MM.1S (cell line): ENCODE measurements at places on chromosomes 5 and 9.
A peak's percentile ranks its signal among the peaks of the same experiment; 100 is the strongest.

- peak; percentile 55 for DNase-seq
Measured at GRCh38 chr5:109739741-109740728, 50.3 kb downstream of the MAN2A1 start.

- DNase-seq = no peak
Measured at GRCh38 chr9:113941056-113941455, 64.9 kb downstream of the ZNF618 start.

GRCh38 chr5:75243100-75243499 lies 6.4 kb upstream of the ANKRD31 start:
- no peak for DNase-seq

DNA sequence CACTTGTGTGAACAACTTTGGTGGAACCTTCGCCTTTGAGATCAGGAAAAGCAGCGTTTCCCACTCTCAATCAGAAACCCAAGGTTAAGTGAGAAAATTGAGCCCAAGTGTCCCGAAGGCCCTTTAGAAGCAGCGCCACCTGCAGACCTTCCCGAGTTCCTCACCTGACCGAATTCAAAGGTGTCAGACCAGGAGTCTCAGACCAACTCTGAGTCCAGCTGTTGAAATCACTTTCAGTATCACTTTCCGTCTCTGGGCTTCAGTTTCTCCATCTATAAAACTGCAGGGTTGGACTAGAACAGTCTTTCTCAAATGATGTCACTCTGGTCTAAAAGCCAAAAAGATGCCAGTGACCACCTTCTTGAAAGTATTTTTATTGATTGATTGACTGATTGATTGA lies 31.7 kb upstream of the GRHPR start:
- peak; percentile 95 for DNase-seq

- no peak for DNase-seq
Measured at GRCh38 chr5:114859438-114859735, 310.3 kb downstream of the TRIM36 start.

DNA sequence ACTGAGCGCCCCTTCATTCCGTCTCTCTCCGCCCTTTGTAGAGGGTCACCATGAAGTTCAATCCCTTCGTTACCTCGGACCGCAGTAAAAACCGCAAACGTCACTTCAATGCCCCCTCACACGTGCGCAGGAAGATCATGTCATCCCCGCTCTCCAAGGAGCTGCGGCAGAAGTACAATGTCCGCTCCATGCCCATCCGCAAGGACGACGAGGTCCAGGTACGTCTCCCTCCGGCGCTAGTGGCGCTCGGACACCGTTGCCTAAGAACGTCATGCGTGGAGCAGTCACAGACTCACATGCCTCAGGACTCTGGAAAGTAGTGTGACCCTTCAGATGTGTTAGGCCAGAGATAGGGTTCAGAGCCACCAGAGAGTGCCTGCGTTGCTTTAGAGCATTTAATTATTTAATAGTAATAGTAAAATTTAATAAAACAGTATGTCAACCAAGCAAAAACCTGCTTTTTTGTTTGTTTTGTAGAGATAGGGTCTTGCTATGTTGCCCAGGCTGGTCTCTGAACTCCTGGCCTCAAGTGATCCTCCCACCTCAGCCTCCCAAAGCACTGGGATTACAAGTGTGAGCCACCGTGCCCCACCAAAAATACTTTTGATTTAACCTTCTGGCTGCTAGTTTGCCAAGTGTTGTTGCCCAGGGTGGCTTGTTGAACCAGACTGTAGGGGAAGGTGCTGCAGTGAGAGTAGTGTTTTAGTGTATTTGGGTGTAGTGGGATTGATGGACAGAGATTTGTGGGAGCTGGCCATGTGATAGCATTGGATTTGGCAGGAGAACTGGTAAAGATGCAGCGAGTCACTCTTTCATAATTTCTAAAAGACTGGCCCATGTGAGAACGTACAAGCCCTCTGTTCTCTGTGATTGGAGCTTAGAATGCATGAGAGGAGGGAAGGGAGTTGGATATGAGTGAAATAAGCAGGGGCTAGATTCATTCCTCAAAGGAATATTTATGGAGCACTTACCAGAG lies 888 bp downstream of the RPL26L1 start:
- DNase-seq = peak; percentile 23

DNA sequence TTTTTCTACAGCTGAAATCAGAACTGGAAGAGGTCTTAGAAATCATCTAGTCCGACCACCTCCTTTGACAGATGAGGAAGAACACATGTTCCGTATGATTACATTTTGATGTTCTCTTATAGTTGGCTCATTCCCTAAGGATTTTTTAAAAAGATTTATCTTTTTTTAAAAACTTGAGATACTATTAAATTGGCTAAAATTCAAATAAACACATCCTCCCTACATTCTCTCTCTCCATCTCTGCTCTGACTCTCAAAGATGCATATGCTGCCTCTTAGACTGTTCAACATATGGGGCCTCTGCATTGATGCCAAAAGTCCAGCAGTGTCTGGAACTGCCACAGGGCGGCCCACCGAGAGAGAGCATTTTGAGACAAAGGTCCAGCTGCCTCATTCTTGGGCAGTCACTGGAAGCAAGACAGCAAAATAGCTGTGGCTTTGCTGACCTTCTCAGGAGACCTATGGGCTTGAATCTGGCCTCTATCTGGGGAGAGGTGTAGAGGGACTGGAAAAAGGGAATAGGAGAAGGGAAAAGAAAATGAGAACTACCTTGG lies 12.8 kb upstream of the TSSK1B start:
- no peak for DNase-seq

DNA sequence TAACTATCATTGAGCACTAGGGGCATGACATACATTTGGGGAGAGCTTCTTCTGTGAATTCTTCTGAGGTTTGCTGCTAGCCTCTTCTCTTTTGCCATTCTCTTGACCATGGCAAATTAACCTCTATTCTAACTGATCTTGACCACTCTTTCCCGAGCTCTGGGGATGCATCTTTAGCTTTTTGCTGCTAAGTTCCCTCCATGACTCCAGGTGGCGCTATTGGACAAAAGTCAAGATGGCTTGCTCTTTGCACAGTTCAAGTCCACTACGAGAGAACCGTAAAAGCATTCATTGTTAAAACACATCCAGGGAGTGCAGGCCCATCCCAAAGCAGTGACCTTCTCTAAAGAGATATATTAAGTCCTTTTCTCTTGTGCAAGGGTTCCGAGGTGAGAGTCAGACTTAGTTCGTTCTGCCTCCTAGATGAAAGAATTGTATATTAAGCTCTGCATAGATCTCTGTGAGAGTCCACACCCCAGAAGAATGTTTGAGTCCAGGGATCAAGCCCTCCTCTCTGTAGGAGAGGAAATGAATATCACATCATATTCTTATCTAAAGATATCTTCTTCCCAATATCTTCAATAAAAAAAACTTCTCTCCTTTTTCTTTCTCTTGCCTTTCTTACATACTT lies 1152.9 kb upstream of the CDH6 start:
- peak; percentile 73 for DNase-seq

- DNase-seq = no peak
Measured at GRCh38 chr9:126783949-126784348, 20.9 kb upstream of the ZBTB43 start.

DNA sequence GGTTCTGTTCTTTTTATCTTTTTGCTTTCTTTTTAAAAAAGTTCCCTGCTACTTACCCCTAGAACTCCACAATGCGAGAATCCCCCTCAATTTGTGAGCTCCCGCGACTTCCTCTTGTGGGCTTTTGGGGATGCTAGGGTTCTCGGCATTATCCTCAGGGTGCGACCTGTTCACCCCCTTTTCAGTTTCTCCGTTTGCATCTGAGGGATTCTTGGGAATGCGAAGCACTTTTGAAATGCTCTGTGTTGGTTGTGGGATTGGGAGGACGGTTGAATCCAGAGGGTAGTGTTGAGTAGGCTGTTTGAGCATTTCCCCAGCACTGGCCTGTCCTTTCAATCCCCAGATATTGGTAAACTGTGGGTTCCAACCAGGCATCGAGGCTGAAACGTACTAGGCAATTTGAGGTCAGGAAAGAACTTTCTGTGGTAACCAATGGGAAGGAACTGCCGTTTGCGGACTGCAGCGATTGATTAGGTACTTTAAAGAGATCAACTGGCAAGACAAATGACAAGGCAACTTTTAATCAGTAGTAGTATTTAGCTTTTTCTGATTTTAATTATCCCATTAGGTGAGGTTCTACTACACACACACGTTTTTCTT lies 415 bp downstream of the XRCC4 start:
- peak; percentile 10 for DNase-seq

DNA sequence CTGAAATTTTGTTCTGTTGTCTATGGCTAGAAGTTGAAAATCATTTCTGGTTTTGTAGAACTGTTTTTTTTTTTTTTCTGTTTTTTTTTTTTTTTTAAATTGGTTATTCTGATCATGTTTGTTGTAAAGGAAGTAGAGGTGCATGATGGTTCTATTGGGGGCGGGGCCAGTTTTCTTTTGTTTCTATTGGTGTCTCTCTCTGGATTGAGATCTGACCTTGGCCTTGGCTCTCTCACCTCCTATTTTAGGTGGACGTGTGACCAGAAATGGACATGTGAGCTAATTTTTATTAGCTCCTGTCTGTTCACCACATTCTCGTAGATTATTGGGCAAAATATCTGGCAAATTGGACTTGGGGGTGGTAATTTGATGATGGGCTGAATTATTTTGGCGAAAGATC lies 3.2 kb downstream of the ZNF618 start:
- DNase-seq = no peak

- peak; percentile 9 for DNase-seq
Measured at GRCh38 chr5:31270396-31270795, 76.9 kb downstream of the CDH6 start.

DNA sequence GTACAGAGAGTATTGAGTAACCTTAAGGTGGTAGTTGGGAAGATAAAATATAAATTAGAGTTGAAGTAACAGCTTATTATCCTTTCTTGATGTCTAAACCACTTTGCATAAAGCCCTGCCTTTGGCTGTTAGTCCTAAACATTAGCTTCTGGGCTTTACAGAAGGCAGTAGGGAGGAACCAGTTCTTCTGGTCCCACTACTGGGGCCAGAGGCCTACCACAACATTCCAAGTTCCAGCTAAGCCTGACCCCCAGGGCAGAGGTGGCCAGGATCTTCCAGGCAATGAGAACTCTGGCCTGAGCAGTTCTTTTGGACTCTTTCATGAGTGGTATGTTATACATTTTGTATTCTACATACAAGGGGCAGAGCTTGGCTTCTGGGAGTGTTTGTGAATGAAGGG lies 26.1 kb downstream of the DNAI1 start:
- no peak for DNase-seq

GRCh38 chr5:178125253-178125906 lies 5.4 kb upstream of the RMND5B start:
- no peak for DNase-seq

GRCh38 chr5:53191548-53192165 lies 82.1 kb upstream of the MOCS2 start:
- no peak for DNase-seq

DNA sequence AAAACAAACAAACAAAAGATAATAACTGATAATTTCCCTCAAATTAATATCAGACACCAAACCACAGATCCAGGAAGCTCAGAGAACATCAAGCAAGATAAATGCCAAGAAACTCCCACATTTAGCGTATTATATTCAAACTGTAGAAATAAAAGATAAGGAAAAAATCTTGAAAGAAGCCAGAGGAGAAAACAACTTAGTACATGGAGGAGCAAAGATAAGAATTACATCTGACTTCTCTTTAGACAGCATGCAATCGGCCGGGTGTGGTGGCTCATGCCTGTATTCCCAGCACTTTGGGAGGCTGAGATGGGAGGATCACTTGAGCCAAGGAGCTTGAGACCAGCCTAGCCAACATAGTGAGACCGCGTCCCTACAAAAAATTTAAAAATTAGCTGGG lies 17.2 kb upstream of the MLANA start:
- no peak for DNase-seq

DNA sequence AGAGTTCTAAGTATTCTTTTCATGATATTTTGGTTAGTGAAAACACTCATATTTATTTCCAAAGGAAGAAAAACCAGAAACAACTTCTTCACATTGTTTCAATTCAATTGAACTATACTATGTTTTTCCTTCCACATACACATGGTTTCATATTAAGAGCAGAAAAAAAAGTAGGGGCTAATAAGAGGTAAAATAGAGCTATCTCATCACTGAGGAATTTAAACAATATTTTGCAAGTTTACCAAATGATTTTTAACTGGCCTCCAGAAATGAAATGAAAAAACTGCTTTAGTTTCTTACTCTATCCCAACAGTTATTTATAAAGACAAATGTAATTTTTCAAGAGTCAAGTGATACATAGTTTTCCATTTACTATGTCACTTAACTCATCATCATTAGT lies 233.5 kb downstream of the RFX3 start:
- no peak for DNase-seq
